ENCODE measurements at places on chromosomes 7 and 10.
A peak's percentile ranks its signal among the peaks of the same experiment; 100 is the strongest.

DNA sequence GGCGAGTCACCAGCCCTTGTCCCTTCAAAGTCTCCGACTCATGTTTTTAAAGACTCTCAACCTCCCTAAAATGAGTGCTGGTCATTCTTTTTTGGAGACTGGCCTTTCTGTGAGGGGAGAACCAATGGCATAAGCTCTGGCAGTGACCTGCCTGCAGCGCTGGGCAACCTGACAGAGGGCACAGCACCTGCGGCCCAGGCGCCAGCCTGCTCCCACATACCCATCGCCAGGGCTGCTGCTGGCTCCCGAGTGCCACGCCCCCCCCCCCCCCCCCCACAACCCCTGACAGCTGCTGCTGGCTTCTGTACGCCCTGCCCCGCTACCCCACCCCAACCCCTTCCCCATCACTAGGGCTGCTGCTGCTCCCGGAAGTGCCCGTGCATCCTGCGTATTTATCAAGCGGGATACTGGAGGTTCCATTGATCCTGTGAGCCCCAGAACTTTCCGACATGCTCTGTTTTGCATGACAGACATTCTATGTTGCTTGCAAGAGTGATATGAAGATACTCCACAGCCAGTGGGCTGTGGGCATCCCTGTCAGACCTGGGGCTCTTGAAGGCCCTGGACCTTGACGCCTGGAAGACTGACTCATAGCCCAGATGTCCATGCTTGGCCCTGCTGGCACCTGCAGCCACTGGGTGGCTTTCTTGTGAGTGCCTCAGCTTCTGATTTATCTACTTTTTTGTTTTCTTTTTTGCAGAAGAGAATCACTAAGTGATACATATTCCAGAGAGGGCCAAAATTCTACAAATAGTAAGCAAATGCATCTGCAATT, 243.9 kb downstream of the ZMYND11 start:
- DNase-seq, result peak; percentile 20

DNA sequence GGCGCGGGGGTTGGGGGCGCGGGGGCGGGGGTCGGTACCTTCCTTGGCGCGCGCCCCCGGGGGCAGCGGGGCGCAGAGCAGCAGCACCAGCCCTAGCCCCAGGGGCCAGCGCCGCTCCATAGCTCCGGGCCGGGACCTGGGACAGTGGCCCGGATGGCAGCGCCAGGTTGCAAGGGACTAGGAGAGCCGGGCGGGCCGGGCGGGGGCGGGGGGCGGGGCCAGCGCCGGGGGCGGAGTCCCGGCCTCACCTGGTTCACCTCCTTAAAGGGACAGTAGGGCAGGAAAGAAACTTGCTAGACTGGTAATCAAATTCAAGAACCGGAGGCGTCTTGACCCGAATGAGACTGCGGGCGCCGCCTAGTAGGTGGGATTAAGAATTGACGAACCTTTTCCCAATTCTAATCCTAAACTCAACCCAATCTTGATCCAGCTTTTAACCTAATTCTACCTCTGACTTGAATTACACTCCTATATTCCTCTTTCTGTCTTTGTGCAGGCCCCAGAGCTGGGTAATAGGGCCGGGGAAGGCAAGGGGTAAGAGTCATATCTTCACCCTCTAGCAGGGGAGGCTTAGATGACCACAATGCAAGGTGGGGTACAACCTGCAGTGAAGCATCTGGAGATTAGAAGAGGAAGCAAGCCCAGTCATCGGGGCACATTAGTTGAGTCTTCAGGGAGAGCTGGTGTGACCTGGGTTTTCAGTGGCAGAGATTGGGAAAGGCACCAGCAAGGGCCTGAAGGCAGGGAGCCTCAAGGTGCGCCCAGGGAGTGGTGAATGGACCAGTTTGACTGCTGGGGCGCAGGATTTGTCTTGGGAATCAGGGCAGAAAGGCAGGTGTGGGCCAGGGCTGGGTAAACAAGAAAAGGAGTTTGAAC, at the start of gene EPHA1:
TSS of gene EPHA1 (minus strand) at position 171 of the 876 bp plus-strand sequence. CDS start at position 120, 51 bp downstream.
- peak; percentile 92 for DNase-seq

- DNase-seq, result no peak
These were observed 72.2 kb downstream of the TBXAS1 start for GRCh38 chr7:139901056-139901795.

GRCh38 chr10:55220975-55221374, 419.9 kb upstream of the PCDH15 start:
- DNase-seq, result peak; percentile 75

DNA sequence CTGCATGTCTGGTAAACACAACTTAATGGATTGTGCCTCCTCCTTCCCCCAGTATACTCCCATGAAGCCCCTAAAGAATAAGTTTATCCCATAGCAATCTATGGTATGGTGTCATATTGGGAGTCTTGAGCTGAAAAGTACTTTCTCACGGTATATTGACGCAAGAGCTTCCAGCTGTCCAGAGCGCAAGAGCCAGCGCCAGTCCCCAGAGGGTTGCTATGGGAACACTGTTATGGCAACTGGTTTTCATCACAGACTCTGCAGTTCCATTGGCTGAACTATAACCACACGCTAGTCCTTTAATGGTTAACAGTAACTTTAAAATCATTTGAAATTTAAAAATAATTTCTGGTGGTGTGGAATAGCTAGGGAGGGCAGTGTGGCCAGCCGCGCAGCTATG, 46.9 kb downstream of the PRPF18 start:
- DNase-seq, result peak; percentile 50

DNA sequence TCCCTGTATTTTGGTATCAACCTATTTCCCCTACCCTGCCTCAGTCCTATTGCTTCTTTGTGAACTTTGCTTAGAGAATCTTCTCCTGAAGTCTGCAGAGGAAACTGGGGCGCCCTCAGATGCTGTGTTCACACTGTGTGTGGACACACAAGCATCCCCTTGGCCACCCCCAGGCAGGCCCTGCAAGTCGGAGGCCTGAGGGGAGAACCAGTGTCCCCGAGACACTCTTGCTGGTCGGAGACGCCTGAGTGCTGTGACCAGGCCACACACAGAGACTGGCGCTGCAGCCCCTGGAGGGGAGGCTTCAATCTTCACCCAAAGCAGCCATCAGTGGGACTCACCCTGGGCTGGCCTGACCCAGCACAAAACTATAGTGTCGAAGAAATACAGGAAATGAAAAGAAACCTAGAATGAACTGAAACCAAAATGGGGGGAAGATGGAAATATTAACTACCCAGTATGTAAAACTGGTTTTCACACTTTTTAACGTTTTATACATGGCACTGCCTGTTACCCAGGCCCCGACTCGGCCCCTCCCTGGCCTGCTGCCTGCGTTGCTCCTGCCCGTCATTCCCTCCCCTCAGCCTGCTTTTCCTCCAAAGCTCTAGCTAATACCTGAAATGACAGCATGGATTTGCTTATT, 48.4 kb upstream of the FAM20C start:
- no peak for DNase-seq

DNA sequence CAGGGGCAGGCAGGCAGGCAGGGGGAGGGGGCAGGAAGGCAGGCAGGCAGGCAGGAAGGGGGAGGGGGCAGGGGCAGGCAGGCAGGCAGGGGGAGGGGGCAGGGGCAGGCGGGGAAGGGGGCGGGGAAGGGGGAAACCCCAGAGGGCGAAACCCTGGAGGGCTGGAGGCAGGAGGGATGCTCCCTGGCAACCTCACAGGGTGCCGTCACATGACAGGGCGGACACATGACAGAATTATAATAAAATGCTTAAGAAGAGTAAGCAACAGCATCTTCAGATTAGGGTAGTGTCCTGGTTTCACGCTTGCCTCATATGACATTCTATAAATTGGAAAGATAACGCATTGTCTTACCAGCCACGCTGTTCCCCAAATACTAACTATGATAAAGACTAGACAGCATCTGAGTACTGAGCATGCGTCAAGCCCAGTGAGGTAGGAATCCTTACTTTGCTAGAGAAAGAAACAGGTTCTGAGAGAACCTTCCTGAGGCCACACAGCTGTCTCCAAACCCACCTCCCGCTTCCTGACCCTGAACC, 131.6 kb downstream of the DIP2C start:
- DNase-seq, result peak; percentile 41

DNA sequence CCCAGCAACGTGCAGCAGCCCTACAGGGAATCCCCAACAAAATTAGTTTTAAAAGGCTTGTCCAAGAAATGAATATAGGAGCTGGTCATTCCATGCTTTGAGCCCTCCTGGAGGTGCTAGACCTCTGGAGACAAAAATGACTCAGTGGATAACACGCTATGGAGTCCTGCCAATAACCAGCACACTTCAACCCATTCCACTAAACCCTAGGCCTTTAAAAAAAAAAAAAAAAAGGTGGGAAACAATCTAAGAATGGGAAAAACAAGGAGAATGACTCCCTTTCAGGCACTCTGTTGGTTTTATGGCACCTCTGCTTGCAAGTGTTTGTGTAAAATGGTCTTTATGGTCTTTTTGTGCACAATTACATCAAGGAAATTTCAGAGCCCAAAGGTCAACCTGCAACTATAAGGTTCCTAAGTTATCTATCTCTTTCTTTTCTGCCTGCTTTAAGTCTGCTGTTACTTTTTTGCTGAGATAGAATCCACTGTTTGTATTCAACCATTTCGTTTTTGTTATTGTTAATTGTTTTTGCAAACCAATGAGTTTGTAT, 21.3 kb downstream of the AVL9 start:
- DNase-seq, result no peak

GRCh38 chr10:69232736-69233480, 12.8 kb downstream of the HKDC1 start:
- no peak for DNase-seq

- peak; percentile 25 for DNase-seq
These were observed 142.3 kb downstream of the JAZF1 start for GRCh38 chr7:28038175-28038797.

DNA sequence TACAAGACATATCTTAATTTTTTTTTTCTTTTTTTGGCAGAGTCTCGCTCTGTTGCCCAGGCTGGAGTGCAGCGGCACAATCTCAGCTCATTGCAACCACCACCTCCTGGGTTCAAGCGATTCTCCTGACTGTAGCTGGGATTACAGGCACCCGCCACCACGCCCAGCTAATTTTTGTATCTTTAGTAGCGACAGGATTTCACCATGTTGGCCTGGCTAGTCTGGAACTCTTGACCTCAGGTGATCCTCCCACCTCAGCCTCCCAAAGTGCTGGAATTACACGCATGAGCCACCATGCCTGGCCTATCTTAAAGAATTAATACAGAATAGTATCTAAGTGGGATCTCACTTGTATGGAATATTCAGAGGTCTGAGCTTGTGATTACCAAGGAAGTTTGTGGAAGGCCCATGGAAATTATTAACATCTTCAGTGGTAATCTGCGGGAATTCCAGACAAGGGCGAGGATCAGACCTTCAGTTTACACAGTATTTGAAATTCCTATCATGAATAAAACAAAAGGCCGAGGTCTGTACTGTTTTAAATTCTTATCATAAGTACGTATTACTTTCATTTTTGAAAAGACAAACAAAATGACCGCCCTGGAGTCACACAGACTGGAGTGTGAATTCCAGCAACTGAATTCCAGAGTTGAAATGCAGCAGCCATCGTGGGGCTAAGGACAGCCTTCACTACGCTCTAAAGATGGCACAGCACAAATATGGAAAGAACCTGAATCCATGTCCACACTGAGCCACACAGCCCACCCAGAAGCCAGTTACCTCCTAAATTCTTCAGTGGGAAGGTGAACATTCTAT, 16.7 kb downstream of the GPRIN2 start:
- DNase-seq, result no peak

DNA sequence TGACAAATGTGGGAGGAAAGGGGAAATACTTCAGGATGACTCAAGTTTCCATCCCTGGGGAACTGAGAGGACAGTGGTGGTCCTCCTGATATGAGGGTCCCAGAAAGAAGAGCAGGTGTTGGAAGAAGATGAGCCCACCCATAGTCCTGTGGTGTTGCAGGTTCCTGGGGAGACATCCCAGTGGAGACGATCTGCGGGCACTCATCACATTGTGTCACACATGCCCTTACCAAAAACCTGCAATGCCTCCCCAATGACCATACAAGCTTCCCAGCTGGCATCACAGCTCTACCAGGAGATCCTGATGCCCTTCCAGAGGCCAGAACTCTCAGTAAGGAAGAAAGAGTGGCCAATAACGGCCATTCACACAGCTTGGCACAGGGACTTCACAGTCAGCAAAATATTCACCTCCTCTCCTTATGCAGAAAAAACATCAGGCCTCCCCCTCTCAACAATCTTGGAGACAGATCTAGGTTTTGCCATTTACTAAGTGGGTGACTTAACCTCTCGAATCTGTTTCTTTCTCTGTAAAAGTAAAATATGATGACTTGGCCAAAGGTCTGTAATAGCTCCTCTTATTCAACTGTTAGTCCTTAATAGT, 9.0 kb downstream of the PUS7 start:
- DNase-seq, result no peak

GRCh38 chr10:101394524-101395133, 40.7 kb downstream of the BTRC start:
- DNase-seq, result peak; percentile 15

GRCh38 chr7:23966941-23967340, 256.9 kb downstream of the STK31 start:
- DNase-seq, result no peak

DNA sequence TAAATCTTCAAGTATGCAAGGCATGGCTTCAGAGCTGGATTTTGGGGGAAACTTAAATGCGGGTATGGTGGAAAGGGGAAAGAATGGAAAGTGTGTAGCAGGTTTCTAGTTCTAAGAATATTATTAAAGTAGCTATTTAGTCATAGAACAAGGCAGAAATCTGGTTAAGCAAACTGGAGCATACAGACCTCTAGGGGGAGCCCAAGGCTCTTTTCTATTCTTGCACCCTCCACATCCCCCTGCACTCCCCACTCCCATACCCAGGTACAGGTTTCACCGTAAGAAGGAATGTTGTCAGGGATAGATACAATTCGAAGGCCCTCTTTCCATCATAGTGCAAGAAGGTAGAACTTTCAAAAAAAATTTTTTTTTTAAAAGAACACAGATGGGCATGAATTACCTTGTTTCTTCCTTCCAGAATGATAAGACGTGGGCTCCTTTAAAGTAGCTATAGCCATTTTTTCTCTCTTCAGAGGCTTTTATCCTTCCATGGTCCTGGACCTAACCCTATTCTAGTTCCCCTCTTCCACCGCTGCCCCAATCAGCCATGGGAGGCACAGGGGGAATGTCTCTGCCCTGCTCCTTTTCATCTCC, 41.5 kb upstream of the SMIM30 start:
- peak; percentile 86 for DNase-seq

- DNase-seq, result no peak
These were observed 107.7 kb upstream of the PCLO start for GRCh38 chr7:83270407-83270806.

- no peak for DNase-seq
These were observed 21.2 kb downstream of the LSMEM1 start for GRCh38 chr7:112501801-112502503.

GRCh38 chr7:48298779-48299178, 127.5 kb downstream of the ABCA13 start:
- DNase-seq, result no peak

DNA sequence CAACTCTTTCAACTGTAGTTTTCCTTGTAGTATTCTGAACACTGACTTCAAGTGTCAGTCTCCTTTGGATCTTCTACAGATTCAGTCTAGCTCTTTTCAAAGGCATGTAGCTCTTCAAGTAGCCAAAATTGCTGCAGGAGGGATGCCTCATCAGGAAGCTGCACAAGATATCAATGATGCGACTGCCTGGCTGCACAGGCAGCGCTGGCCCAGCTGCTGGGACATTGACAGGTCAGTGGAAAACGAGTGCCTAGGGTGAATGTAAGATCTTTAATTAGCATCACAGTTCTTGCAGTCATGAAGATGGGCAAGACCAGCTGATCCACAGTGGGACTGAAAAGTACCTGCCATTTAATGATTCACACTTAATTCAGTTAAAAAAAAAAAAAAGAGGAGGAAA, 167.6 kb downstream of the ANK3 start:
- DNase-seq, result no peak

- DNase-seq, result no peak
These were observed 80.4 kb upstream of the BMPER start for GRCh38 chr7:33824911-33825459.

- DNase-seq, result no peak
These were observed 42.3 kb upstream of the CYCS start for GRCh38 chr7:25167262-25167843.
